ENCODE measurements at places on chromosomes 13 and 19.
A peak's percentile ranks its signal among the peaks of the same experiment; 100 is the strongest.

DNA sequence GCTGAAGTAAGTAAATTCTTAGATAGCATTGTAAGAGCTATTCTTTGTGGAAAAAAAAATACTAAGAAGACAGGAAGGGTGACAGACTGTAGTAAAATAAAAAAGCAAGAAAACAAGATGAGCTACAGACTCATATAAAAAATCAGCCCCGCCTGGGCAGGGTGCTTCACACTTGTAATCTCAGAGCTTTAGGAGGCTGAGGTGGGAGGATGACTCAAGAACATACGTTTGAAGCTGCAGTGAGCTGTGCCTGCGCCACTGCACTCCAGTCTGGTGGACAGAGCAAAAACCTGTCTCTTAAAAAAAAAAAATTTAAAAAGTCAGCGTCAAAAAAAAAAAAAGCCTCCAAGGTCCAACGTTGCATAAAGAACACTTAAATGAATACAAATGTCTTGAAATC, 102.1 kb downstream of the VWA8 start:
- DNase-seq = no peak

- no peak for DNase-seq
Observed at GRCh38 chr19:11261431-11261970, 823 bp downstream of the DOCK6 start.

GRCh38 chr13:75357576-75358289, 124.2 kb downstream of the TBC1D4 start:
- DNase-seq = peak; percentile 68

GRCh38 chr13:43985422-43986072, 105.8 kb downstream of the LACC1 start:
- DNase-seq = no peak

GRCh38 chr13:103218253-103218652, 152.0 kb upstream of the SLC10A2 start:
- DNase-seq = no peak

DNA sequence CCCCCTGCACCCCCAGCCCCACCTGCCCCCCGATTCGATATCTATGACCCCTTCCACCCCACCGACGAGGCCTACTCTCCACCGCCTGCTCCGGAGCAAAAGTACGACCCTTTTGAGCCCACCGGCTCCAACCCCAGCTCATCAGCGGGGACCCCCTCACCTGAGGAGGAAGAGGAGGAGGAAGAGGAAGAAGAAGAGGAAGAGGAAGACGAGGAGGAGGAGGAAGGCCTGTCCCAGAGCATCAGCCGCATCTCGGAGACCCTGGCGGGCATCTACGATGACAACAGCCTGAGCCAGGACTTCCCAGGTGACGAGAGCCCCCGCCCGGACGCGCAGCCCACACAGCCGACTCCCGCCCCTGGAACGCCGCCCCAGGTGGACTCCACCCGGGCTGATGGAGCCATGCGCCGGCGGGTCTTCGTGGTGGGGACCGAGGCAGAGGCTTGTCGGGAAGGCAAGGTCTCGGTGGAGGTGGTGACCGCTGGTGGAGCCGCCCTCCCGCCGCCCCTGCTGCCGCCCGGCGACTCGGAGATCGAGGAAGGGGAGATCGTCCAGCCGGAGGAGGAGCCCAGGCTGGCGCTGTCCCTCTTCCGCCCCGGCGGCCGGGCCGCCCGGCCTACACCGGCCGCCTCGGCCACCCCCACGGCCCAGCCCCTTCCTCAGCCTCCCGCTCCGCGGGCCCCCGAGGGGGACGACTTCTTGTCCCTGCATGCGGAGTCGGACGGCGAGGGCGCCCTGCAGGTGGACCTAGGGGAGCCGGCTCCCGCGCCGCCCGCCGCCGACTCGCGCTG, 9.2 kb downstream of the SCAF1 start:
- DNase-seq = no peak

DNA sequence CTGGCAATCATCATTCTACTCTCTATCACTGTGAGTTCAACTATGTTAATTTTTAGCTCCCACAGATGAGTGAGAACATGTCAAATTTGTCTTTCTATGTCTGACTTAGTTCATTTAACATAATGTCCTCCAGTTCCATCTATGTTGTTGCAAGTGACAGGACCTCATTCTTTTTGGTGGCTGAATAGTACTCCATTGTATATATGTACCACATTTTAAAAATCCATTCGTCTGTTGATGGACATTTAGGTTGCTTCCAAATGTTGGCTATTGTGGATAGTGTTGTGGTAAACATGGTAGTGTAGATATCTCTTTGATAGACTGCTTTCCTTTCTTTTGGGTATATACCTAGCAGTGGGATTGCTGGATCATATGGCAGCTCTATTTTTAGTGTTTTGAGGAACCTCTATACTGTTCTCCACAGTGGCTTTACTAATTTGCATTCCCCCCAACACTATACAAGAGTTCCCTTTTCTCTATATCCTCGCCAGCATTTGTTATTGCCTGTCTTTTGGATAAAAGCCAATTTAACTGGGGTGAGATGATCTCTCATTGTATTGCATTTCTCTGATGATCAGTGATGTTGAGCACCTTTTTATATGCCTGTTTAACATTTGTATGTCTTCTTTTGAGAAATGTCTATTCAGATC, 124.1 kb downstream of the PCCA start:
- no peak for DNase-seq

- DNase-seq = no peak
Observed at GRCh38 chr19:50481351-50482149, 4.9 kb upstream of the GARIN5A start.

DNA sequence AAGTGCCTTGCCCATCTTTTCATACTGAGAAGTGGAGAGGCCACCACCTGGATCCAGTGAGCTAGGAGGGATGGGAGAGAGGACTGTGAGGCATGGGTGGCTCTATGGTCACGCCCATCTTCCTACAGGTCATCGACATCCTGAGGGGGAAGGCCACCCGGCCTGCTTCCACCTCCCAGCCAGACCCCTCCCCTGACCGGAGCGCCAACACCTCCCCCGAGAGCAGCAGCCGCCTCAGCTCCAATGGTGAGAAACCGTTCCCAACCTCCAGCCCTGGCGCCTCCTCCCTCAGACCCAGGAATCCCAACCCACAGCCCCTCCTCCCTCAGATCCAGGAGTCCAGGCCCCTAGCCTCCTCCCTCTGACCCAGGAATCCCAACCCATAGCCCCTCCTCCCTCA, 10.1 kb downstream of the BCL3 start:
- DNase-seq = no peak

GRCh38 chr13:25169951-25170553, 2.0 kb downstream of the AMER2 start:
- no peak for DNase-seq

- DNase-seq = no peak
Observed at GRCh38 chr19:677201-677600, 1.0 kb downstream of the FSTL3 start.

DNA sequence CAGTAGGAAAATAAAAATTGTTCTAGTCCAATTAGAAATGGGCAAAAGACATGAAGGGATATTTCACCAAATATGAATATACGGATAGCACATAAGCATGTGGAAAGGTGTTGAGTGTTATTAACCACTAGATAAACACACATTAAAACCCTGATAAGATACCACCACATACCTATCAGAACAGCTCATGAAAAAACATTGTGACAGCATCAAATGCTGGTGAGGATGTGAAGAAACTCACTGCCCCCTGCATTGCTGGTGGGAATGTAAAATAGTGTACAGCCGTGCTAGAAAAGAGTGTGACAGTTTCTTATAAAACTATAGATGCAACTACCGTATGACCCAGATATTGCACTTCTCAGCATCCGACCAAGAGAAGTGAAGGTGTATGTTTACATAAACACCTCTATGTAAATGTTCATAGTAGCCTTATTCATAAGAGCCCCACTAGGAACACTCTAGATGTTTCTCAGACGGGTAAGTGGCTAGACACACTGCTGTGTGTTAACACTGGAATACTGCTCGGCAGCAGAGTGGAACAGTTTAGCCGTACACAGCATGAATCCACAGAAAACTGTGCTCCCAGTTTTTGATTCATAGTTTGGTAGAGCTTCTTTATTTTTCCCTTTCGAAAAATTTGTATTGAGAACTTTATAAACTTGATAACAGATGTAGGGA, 321.1 kb downstream of the MYO16 start:
- no peak for DNase-seq

GRCh38 chr13:38850868-38851626, 139.6 kb downstream of the STOML3 start:
- no peak for DNase-seq

GRCh38 chr19:49151267-49152118, 3.7 kb downstream of the HRC start:
- peak; percentile 16 for DNase-seq

- peak; percentile 36 for DNase-seq
Observed at GRCh38 chr13:101127741-101128353, 288.5 kb downstream of the NALCN start.

- DNase-seq = no peak
Observed at GRCh38 chr13:49435992-49436391, 7.9 kb downstream of the CAB39L start.

DNA sequence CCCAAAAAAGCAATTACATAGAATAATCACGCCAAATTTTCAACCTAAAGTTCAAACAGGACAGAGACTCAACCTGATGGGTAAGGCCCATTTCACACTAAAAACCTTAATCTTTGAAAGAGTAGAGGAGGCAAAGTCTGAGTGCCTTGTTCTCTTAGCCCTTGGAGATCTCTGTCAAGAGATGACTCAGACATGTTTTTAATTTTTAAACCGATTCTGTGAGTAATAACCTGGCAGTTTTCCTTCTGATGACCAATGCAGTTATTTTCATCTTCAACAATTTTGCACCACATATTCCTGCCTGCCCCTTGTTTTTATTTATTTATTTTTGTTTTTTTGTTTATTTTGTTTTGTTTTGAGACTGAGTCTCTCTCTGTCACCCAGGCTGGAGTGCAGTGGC, 11.5 kb upstream of the TNFSF9 start:
- peak; percentile 71 for DNase-seq

GRCh38 chr19:47973529-47973928, 18.4 kb downstream of the BSPH1 start:
- no peak for DNase-seq

DNA sequence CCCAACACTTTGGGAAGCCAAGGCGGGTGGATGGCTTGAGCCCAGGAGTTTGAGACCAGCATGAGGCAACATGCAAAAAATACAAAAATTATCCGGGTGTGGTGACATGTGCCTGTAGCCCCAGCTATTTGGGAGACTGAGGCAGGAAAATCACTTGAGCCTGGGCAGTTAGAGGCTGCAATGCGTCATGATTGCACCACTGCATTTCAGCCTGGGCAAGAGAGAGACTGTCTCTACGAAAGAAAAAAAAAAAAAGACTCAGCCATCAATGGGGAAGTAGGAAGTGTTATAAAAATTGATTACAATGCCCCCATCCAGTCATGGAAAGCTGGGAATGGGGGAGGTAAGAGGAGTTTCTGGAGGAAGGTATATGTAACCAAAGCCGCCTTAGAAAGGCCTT, 5.4 kb downstream of the TYK2 start:
- no peak for DNase-seq

- DNase-seq = no peak
Observed at GRCh38 chr19:50712833-50713232, 6.8 kb downstream of the SHANK1 start.

All from activated CD4-positive, alpha-beta T cell treated with anti-CD3 and anti-CD28 coated beads, Interleukin-2, amount 50 U/mL, for 16 hours (primary cell).